ENCODE measurements at places on chromosomes 2 and 18.

GRCh38 chr2:217632043-217632442 is 370.8 kb downstream of the TNS1 start:
- DNase-seq = no peak

DNA sequence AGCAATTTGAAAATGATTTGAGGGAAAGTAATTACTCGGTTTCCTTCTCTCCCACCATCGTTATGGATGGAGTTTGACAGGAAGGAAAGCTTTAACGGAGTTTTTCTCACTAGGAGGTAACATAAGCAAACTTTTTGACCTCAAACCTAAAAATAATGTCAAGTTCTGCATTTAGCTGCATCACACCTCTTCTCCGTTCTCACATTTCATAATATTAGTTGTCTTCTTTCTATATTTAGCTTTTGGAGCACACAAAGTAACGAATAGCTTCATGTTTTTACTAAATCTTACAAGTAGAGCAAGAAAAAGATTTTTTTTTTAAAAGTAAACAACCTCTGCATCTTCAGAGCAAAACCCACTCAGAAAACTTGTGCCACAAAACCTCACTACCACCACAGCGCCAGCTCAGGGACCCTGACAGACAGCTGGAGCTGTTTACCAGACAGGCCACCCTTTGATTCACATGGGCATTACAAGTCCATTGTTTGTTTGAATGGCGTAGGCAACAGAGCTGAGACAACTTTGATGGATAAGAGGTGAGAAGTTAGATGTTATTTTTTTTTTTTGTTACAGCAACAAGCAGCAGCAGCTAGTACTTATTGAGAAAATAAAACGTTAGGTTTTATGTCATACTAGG is 21.9 kb upstream of the ICOS start:
- DNase-seq = no peak

DNA sequence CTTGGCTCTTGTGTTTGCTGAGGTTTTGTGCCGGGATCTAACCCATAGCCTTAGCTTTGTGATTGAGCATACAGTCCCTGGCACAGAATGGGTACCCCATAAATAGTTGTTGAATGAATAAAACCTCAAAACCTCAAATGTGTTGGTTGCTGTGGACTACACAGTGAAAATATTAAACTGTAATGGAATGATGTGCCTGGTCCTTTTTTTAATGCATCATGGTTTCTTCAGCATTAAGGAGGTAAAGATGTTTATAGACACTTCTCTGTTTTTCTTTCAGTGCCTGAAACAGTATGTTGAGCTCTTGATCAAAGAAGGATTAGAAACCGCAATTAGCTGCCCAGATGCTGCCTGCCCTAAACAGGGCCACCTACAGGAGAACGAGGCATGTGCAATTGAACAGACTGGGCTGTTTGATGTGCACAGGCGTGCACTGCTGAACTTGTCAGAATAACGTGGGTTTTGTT is 97.0 kb downstream of the RNF144A start:
- DNase-seq = no peak

GRCh38 chr2:33107690-33108482 is 161.1 kb downstream of the LTBP1 start:
- DNase-seq = no peak

DNA sequence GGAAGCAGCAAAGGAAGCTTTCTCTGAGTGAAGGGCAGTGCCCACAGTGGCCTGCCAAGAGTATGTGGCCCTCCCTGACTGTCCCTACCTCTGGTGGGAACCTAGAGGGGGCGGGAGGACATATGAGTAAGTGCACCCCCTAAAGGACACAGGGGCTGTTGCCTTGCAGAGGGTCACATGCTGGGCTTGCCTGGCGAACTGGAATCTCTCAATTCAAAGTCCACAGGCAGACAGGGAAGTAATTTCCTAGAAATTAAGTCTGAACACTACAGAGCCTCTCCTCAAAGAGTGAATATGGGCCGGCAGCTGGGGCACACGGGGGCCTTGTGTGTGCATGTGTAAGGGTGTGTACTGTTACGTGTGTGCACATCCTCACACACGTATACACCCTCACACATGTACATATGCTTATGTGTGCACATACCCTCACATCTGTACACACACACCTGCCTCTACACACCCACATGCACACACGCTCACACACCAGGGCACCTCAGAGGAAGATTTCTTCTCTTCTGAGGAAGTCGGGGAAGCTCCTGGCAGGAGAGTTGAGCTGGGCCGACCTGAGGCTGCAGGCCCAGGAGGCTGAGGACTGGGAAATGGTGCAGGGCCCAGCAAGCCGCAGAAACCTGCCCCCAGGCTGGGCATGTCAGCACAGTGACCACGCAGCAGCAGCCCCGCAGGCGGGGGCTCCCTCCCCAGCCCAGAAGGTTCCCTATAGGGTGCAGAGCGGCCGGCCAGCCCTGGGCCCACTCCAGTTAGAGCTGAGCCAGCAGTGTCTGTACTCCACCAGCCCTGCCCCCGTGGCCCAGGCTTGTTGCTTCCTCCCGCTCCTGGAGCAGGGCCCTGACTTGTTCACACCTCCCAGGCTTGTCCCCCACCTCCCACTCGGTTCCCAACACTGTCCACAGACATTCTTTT is 77.4 kb upstream of the TAF1B start:
- no peak for DNase-seq

DNA sequence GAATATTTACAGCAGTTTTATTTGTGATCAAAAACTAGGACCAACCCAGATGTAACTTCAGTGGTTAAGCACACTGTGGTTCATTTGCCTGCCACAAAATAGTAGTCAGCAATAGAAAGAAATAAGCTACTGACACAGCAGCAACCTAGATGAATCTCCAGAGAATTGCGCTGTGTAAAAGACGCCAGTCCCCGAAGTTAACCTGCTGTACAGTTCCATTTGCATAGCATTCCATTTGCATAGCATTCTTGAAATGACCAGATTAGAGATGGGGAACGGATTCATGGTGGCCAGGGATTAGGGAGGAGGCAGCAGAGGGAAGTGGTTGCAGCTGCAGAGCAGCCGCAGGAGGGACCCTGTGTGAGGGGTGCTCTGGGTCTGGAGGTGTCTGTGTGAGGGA is 39.3 kb upstream of the NFATC1 start:
- no peak for DNase-seq

DNA sequence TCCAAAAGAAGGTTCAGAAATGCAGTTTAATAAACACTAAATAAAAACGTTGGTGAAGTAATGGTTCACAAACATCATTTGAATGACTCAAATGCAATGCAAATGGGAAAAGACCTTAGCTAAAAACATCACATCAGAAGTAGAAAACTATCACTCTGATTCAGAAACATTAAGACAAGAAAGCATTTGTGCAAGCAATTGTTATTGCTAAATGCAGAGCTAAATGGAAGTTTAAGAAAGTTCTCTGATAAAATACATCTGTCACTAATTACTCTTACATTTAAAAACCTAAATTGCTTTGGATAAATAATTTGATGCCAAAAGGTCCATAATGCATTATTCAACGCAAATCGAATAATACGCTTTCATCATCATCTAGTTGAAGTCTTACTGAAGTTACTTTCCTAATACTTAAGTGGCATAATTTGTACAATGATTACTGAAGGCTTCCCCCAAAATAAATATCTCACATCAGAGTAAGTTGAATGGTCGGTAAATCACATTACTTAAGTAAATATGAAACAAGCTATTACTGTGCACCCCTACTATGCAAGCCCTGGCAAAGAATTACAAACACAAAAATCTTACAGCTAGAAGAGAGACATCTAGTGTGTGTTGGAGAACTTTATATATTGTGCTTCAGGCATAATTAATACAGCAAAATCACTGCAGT is 105.7 kb upstream of the KCTD1 start:
- DNase-seq = no peak

DNA sequence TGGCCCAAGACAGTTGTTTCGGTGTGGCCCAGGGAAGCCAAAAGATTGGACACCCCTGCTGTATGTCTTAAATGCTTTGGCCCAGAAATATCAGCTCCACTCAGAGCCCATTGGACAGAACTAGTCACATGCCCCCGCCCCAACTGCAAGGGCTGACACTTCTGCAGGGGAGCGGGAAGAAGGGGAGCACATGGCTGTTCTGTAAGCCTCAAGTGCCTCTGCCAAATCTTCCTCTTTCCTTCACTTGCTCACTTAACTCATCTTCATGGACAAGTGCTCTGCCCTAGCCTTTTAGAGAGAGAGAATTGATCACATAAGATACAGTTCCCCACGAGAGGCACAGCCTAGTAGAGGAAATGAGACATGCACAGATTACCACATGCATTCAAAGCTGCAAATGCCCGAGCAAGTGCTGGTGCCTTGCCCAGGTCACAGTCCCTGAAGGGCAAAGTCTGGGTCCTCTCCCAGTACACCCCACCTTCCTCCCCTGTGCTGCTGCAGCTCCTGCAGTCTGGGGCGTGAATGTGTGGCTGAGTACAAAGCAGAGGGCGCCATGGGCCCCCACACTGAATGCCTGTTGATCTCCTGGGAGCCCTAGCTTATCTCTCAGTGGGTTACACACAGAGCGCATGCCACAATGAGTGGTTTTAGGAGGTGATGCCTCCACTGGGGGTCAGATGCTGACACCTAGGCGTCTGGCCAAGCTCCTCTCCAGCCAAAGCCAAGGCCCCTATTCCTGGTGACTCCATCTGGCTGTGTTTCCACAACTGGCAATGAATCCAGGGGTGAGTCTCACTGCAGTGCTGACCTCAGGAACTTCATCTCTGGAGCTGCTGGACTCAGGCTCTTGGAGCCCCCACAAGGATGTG is 135.3 kb downstream of the CTIF start:
- DNase-seq = no peak

DNA sequence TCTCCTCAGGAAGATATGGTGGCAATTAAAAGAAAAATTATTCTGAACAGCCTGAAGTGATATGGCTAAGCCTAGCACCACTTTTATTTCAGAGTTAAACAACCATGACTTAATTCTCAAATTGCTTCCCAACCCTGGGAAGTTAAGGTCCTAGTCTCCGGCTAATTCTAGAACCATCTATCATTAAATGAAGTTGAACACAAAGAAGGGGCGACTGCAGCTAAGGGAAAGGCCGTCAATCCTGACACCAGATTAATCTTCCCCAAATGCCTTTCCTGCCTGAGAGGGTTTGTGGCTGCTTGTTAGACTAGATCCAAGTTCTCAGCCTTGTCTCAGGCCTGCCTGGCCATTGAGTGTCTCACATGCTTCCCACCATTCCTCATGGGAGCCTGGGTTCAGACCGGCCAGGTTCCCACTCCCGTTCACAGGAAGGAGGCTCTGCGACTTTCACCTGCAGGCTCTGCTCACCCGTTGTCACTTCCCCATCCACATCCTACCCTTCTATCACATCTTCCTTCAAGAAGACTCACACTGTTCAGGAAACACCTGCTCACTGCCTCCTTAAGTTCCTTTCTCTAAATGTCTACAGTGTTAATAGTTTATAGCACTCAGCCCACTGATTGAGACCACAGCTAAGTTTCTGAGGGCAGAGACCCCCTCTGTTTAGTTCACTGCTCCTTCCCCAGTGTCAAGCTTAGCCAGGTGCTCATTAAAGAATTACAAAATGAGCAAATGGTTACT is 282.9 kb upstream of the REV1 start:
- no peak for DNase-seq

DNA sequence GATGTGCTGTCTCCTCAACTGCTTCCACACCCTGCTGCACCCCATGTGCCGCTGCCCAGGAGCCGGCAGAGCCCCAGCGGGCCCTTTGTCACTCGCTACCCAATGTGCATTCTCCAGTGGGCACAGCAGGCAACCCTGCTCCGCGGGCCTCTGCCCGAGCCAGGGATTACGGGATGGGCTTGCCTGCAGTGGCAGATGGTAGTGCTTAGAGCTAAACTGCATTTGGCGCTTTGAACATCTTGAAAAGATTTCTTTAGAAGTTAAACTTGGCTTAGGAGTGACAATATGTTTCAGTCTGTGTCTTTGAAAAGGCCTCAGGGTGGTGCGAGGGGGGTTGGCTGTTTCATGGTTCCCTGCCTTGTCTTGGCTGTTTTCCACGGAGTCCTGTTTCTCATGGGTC is 84.0 kb upstream of the BOD1L2 start:
- DNase-seq = no peak

- no peak for DNase-seq
These were observed 53.9 kb downstream of the SPATS2L start for GRCh38 chr2:200360364-200360763.

- no peak for DNase-seq
These were observed 241.3 kb downstream of the RBM43 start for GRCh38 chr2:151020411-151020810.

DNA sequence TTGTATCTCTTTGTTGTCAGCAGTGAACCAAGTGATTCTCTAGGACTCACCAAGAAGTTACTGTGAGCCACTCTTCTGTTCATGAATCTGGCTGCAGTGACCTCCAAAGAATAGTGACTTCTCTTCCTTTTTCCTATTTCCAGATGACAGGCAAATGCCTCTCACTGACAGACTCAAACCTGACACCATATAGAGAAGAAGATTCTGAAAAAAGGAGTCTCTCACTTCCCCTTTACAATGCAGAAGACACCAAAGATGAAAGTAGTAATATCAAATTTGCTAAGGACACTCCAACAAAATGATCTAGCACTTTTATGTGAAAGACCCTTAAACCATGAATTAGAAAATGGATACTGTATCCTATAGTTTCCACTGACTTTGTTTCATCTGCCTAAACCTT is 44.4 kb upstream of the SETBP1 start:
- no peak for DNase-seq

GRCh38 chr2:134341476-134341875 is 87.6 kb downstream of the MGAT5 start:
- no peak for DNase-seq

DNA sequence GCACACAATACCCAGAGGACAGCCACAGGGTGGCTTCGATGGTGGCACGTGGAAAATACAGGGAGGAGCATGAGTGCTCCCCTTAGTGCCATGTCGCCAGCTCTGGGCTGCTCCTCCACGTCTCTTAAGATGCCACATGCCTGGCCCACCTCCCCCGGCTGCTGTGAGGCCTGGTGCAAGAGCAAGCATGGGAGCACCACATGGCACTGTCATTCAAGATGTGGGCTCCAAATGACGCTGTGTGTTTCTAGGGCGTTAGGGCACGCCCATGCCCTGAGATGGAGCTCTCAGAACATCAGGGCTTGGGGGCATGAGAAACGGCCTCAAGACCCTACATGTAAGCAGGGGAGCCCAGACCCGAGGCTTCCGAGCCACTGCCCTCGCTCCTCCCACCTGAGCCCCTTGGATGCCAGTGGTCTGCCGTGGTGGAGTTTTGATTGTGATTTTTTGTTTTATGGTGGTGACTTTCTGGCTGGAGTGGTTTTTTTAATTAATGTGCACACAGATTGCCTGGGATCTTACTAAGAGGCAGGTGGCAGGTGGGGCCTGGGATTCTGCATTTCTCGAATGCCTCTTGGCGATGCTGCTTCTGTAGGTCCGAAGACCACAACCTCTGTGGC is 239.3 kb downstream of the GBX2 start:
- no peak for DNase-seq

GRCh38 chr18:3593381-3593903 is 143.5 kb downstream of the TGIF1 start:
- DNase-seq = no peak

- no peak for DNase-seq
These were observed 439.7 kb upstream of the TNP1 start for GRCh38 chr2:217299590-217299989.
